ENCODE measurements at places on chromosomes 4 and X. TPM values are rescaled to one million over a fixed set of nuclear protein-coding genes. Genes with fewer than 3 reads are reported as not detected.

GRCh38 chr4:85571008-85571407 lies 96.1 kb downstream of the ARHGAP24 start:
- no peak for DNase-seq

The SPATA4 gene
- total RNA-seq: not detected

GRCh38 chr4:180993244-180993836 lies 1249.9 kb upstream of the TENM3 start:
- DNase-seq: no peak

DNA sequence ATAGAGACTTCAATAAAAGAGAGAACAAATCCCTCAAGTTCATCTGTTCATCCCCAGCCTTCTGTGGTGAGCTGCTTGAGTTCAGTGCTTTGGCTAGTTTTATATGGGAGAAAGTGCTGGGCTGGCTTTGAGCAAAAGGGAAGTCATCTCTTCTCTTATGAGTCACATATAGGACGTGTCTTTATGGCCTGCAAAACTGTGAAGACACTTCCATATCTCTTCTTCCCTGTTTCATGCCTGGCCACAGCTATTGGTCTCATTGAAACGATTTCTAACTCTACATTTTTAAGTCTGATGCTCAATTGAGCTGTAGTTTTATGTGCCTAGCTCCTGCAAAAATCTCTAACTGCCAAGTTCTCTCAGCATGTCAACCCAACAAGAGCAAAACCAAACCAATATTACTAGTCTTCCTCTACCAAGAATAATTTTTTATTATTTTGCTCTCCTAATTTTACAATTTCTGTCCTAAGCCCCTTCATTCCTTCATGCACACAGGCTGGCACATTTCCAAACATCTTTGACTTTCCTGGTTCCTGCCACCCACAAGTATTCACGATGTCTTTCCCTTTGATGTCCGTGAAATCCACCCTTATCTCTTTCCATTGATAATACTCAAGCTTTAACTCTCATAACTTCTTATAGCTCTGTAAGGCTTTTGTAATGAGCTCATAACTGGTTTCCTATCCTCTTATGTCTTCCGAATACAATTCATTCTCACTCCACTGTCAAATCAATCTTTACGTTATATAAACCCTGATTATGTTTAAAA lies 165.3 kb downstream of the BTC start:
- no peak for DNase-seq

- no peak for DNase-seq
Observed at GRCh38 chr4:88681209-88681608, 16.4 kb downstream of the NAP1L5 start.

The ATXN3L gene
- not detected for total RNA-seq

GRCh38 chr4:137124278-137124932 lies 407.9 kb downstream of the PCDH18 start:
- DNase-seq: no peak

DNA sequence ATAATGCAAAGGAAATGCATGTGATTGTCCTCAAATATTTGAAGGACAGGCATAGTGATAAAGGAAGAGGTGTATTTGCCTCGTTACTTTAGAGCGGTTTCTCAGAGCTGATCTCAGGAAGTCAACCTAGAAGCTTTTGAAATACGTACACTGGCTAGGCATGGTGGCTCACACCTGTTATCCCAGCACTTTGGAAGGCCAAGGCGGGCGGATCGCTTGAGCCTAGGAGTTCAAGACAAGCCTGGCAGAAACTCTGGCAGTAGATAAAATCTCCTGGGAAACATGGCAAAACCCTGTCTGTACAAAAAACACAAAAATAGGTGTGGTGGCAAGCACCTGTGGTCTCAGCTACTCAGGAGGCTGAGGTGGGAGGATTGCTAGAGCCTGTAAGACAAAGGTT lies 24.9 kb downstream of the SMARCAD1 start:
- DNase-seq: no peak

DNA sequence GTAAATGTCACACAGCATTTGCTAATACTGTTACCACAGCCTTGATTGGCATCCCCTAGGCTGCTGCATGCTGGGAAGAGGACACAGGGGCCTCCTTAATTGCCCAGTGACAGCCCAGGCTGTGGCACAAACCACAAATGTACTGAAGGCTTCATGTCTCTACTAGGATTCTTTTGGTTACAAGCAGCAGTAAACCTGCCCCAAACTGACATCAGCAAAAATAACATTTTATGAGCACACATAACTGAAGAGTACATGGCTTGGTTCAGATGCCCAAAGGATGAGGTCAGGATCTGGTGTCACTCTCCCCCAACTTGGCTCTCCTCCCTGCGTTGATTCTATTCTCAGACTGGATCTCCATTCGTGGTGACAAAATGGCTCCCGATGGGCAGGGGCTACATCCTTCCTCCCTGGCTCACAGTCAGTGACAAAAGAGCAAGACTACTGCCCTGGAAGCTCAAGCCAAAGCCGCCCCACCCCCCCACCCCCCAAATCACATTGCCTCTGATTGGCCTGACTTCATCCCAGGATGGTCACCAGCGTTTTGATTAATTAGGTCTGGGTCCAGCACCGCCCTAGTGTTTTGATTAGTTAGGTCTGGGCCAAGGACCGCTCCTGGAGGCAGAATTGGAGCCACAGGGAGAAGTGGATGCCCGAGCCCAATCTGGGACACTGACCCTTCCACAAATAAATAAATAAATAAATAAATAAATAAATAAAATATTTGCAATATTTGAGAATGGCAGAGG lies 180.5 kb upstream of the RBPJ start:
- DNase-seq: no peak

DNA sequence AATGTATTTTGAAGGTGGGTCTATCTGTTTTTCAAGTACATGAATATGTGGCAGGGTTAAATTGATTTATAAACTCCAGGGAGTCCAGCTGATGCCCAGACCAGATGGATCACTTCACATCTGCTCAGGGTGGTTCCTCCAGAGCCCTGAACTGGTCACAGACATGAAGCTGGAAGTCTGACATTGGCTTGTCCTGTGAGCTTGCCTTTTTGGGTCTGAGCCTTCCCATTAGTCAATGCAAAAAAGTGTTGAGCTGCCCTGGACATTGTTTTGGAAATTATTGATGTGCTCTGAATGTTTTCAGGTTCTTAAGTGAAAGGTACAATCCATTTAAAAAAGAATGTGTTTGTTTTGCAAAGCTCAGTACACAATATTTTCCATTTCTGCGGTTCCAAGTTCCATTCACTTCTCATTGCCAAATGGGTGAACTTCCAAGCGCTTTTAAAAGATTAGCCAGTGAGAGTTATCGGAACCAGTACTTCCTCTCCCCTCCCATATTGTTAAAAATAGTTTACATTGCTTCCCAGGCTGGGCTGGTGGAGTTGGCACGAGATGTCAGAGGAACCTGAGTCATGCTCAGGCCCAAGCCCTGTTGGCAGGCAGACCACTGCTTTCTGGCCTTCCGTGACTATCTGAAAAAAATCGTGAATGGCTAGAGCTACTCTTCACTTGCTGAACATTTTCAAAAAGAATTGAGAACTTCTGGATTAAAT lies 52.1 kb downstream of the PDGFRA start:
- DNase-seq: peak; percentile 92

- no peak for DNase-seq
Observed at GRCh38 chr4:91734682-91735081, 569.1 kb upstream of the GRID2 start.

GRCh38 chr4:128825226-128825625 lies 15.7 kb downstream of the JADE1 start:
- no peak for DNase-seq

All from pulmonary artery endothelial cell (primary cell).